ENCODE measurements at places on chromosomes 2 and 18.

DNA sequence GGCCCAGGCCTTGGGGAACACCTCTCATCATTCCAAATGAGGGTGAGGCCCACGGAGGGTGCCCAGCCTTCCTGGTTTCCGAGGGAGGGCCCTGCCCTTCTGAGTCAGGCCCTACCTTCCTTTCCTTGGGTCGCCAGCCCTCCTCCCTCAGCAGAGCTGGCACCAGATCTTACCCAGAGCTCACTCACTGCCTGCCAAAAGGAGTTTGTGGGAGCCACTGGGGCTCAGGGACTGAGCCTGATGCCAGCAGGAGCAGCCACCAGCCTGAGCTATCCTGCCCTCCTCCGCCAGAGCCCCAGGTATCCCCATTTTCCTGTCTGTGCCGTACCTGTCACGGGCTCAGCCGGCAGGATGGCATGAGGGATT lies 64.1 kb downstream of the NRP2 start:
- DNase-seq, result no peak

- no peak for DNase-seq
Observed at GRCh38 chr18:48934723-48935432, 15.9 kb downstream of the SMAD7 start.

DNA sequence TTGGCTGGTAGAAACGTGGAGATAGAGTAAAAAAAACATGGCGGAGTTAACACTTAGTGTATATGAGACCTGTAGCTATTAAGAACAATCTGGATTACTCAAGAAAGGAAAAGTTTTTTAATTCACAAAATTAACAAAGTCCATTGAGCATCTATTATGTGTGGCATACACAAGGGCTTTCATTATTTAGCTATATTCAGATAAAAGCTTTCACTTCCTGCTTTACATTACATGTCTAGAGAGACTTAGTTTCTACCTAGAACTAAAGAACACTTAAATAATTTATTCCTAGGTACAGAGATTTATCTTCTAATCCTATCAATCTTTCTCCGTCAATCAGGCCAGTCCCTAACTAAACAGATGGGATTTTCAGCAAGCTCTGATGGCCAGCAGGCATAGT lies 196.0 kb upstream of the SLC39A10 start:
- no peak for DNase-seq

GRCh38 chr18:11873670-11874340 lies 22.6 kb downstream of the CHMP1B start:
- DNase-seq, result no peak

- no peak for DNase-seq
Observed at GRCh38 chr18:76412010-76412817, 82.8 kb downstream of the ZNF516 start.

- no peak for DNase-seq
Observed at GRCh38 chr2:80252294-80252986, 52.1 kb downstream of the LRRTM1 start.

DNA sequence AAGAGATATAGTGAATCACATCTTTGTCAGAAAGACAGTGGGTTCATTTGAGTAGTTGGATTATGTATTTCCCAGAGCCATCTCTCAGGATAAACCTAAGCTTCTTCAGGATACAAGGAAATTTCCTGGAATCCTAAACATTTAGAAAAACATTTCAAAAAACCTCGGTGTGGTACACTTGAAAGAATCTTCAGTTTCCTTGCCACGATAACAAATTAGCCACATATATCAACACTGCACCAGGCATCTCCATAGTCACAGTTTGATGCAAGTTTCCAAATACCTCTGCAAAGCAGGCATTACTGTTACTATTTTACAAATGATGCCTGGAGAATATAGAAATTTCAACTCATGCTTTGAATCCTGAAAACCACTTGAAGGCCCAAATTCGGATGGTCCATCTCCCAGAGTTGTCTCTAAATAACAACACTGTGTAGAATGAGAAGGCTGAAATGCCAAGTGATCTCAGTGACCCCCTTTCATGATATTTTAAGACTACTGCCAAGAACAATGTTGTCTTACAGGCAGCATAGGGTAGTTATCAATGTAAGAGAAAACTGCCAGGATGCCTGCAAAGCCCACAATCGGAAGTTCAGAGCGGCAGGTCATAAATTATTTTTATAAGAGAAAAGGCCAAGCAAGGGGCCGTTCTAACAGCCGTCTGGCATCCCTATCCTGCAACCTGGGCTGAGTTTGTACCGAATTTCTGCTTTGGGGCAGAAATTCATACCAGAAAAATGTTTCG lies 307.9 kb downstream of the TXNL1 start:
- DNase-seq, result no peak

DNA sequence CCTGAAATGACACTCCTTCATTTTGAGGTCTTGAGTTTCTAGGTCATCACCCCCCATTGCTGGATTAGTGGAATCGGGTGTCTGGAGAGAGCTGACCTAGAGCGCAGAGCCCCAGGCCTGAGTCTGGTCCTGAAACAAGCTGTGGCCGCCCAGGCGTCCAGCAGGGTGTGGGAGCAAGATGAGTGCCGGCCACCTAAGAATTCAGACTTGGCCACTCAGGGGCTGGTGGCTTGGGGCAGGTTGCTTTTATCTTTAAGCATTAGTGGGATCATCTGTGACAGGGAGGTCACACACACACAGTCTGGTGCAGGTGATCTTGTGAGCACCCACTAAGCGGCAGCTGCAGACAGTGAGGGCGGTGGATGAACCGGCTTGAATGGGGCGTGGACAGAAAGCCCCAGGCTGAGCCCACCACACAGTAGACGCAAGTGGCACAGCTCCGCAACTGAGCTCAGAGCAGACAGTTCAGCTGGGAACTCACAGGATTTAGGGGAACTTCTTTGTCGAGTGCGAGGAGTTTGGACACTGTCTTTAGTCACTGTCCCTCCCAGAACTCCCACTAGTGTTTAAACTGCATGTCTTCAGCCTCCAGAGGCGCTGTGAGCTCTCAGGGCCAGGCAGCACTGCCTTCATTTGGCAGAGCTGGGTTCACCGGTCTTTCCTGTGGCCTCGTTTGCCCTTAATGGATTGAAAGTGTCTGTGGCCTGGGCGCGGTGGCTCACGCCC lies 21.5 kb downstream of the ITGB1BP1 start:
- DNase-seq, result no peak

- no peak for DNase-seq
Observed at GRCh38 chr2:81576713-81577112, 1272.2 kb upstream of the LRRTM1 start.

GRCh38 chr2:25228848-25229278 lies 60.5 kb upstream of the POMC start:
- DNase-seq, result no peak

- no peak for DNase-seq
Observed at GRCh38 chr18:25125680-25126079, 226.3 kb downstream of the ZNF521 start.

DNA sequence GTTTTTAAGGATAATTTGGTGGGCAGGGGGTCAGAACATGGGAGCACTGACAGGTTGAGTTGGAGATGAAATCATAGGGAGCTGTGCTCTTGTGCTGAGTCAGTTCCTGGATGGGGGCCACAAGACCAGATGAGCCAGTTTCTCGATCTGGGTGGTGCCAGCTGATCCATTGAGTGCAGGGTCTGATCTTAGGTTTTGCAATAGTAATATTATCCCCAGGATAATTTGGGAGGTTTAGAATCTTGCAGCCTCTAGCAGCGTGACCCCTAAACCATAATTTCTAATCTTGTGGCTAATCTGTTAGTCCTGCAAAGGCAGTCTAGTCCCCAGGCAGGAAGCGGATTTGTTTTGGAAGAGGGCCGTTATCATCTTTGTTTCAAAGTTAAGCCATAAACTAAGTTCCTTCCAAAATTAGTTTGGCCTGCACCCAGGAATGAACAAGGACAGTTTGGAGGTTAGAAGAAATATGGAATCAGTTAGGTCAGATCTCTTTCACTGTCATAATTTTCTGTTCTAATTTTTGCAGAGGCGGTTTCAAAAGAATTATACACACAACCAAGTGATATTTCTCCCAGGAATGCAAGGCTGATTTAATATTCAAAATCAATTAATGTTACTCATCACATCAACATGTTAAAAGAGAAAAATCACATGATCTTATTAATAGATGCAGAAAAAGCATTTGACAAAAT lies 23.0 kb downstream of the DBI start:
- no peak for DNase-seq

Data from T-helper 22 cell (primary cell).